HTR-8/SVneo (cell line): ENCODE measurements at places on chromosomes 5 and 9.

DNA sequence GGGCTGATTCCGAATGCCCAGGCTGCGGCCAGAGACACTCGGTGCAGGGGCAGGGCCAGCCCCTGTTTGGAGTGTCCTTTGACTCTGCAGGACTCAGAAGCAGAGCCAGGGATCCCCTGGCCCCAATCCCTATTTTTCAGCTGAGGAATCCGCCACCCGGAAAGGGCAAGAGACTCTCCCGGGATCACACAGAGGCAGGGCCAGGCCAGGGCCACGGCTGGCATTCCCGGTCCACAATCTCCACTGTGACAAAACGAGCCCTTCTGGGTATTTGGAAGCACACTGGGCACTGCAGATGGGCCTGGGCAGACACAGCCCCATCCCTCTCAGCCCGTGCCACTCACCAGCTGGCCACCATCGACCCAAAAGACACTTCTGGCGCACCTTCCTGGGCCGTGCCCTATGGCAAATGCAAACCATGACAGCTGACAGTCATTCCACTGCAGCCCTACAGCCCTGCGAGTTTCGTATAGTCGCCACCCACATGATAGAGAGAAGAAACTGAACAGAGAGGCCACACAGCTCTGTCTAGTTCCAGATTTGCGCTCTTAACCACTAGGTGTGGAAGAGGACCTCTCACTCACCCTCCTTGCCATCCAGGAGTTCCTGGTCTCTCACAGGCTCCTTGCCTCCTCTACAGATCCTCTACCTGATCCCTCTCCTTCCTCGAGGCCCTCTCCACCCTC, 13.3 kb downstream of the NR5A1 start:
- DNase-seq, result no peak

- DNase-seq, result no peak
Measured at GRCh38 chr9:86093788-86094555, 5.4 kb downstream of the GOLM1 start.

DNA sequence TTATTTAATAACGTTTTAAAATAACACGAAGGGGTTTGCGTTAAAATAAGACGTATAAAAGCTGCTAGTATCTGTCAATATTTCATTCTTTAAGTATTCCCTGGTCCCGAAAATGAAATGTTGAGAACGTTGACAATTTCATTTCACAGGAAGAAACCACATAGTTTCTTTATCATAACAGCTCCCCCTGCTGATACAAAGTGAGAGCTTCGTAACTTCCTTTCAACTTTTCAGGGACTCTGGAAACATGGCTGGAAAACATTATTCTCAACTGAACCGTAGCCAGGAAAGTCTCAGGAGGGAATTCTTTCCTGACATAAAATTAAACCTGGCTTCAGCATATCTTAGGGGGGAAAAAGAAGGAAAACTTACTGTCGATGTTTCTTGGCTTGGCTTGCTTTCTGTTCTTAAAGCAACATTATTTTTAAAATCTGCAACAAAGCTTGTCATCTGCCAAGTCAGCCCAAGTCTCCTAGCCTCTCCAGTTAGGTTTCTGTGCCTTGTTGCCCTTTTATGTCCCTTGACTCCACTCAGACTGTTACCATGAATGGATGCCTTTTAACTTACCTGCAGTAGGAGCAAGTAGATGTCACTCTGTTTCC, 122.9 kb upstream of the DAB2 start:
- peak; percentile 70 for DNase-seq

- DNase-seq, result no peak
Measured at GRCh38 chr5:73592551-73592950, 27.0 kb downstream of the UTP15 start.

DNA sequence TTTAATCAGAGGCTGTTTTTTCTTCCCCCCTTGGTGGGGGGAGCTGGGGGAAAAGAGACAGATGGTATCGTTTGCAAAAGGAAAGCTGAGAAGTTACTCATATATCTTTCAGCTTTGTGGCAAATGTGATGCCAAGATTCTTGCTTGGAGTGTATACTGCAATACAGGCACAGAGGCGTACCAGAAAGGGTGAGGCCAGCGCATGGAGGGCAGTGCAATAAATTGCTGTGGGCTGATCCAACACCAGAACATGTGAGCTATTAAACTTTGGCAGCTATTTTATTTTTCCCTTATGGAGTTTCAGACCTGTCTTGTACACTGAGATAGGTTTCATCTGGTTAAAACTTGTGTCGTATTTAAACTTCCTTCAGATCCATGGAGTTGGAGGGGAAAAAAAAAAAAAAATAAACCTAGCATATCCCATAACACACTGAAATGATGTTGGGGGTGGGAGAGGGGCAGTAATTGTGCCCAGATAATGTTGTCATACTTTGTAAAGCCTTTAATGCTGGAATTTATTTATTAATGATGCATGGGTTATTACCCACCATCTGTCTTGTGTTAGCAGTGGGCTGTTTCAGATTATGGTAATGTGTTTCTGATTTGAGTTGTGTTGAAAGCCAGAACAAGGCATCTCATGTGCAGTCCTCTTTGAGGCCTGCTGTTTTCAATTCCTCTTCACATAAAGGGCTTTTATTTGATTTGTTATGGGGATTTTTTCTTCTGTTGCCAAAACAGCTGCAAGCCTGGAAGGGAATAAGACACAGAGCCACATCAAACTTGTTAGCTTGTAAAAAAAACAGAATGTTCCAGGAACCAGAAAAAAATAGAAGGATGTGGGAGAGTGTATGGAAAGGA, 891.3 kb downstream of the TLE1 start:
- no peak for DNase-seq

GRCh38 chr5:132420706-132421272, 51.3 kb downstream of the SLC22A5 start:
- no peak for DNase-seq

GRCh38 chr9:12813960-12814876, 39.4 kb downstream of the LURAP1L start:
- peak; percentile 54 for DNase-seq

DNA sequence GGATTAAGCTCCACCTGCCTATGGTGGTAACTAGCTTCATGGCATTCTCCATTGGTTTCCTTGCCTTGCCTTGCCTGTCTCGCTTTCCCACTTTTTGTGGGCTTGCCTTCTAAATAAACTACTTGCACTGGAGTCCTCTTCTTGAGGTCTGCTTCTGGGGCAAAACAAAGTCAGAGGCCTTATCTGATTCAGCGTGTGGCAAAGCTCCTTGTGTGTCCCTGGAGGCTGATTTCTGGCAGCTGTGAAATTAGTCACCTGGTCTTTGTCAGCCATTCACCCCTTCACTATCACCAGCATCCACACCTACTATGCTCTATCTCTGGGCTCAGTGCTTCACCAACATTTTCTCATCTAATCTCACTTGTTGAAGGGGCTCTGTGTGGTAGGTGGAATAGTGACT, 176.2 kb downstream of the SEC61B start:
- no peak for DNase-seq

GRCh38 chr5:140548791-140549190, 1.3 kb downstream of the EIF4EBP3 start:
- DNase-seq, result no peak

DNA sequence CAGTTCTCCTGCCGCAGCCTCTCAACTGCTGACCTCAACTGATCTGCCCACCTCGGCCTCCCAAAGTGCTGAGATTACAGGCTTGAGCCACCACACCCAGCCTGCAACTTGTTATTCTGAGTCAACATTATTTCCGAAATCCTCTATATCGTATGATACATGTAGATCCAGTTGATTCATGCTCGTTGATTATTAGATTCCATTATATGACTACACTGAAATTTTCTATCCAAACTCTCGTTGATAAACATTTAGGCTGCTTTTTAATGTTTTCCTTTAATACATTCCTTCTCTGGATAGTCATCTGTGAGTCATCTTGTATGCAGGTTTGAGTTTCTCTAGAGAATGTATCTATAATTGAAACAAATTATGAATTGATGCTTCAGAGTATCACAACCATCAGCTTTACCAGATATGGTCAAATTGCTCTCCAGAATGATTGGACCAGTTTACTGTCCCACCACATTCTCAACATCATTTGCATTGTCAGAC, 4.1 kb downstream of the CDK7 start:
- DNase-seq, result peak; percentile 50

DNA sequence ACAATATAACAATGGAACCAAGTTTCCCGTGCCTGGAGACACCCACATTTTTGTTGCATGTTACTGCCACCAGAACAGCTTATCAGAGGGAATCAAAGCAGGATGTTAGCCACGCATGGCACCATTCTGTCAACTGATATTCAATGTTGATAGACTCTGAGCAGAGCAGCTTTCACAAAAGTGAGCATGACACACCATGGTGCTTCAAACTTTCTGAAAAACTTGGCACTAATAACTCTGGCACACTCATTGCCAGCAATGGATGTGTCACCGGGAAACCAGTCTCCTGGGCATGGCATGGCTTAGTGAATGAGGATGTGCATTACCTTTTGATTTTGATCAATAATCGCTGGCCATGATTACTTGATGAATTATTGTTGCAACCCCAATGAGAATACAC, 19.7 kb downstream of the NIPSNAP3B start:
- DNase-seq, result no peak
